GDM1 (cell line): ENCODE measurements at places on chromosomes 3 and 15.

DNA sequence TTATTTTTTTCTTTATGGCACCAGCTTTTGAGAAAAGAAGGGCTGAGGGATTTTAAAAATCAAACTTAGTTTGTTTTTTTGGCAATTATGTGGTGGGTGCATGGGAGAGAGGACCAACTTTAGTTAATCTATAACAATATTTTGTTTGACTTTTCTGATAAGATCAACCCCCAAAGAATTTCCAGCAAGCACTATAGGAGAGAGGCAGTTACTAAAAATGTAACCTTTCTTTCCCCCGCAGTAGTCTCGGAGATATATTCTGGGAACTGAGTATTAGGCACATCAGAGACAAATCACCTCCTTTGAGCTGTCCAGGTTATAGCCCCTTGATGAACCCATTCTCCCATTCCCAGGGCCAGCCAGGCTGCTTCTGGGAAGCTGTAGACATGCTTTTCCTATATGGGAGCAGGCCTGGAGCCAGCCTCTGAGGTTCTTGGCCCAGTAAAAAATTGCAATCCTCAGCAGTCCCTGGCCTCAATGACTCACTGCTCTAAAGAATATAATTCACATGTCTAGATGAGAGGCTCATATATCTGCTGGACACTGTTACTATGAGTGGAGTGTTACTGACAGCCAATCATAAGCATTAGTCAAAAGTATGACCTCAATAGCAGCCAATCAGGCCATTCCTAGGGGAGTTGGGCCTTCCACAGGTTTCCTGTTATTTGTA lies 138.3 kb upstream of the AGBL1 start:
- DNase-seq: no peak

DNA sequence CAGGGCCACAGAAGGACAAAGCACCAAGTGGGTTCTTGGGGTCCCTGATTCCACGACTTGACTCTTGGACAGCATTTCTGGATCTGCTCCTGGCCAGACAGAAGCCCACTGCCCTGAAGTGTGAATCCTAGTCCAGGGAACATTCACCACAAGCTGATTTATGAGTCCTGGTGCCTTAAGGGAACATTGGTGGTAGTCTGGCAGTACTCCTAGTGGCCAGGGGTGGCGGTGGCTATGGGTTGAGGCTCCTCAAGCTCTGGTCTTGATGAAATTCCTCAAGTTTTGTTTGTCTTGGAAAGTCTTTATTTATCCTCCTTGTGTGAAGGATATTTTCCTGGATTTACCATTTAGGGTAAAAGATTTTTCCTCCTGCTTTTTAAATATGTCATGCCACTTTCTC lies 307.5 kb downstream of the PYDC2 start:
- DNase-seq: no peak

DNA sequence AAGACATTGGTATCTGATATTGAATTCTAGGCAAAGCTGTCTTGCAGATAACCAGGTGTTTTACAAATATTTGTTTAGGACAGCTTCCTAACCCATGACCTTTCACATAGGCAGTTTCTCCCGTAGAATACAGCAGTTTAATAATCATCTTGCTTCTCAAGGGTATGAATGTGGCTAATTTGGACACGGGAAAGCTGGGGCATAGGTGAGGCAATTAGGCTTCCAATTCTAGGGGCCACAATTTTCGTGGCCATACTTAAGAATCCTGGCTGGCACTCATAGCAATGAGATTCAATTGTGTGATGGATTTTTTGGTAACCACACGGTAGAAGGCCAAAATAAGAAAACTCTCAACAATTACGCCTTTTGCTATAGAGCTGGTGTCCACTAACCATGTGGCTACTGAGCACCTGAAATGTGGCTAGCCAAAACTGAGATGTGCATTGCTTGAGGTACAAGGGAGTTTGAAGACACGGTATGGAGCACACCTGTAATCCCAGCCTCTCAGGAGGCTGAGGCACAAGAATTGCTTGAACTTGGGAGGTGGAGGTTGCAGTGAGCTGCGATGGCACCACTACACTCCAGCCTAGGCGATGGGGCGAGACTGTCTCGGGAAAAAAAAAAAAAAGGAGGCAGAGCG lies 34.4 kb downstream of the TFRC start:
- no peak for DNase-seq

DNA sequence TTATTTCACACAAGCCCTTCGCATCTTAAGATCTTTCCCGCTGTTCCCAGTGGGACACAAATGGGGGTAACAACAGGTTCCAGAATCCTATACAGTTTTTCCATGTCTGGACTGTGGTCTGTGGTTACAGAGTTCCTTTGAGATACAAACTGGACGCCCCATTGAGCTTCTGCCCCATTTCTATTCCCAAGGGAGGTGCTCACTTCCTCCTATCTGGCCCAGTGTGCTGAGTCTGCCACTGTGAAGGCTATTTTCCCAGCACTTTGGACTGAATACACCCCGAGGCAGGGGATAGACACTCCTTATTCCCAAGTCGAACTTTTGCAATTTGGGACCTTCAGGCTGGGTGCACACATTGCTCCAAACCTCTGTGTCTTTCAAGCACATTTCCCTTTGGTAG lies 44.0 kb downstream of the MESD start:
- DNase-seq: no peak

- DNase-seq: no peak
Observed at GRCh38 chr3:104731074-104731473, 635.6 kb upstream of the ALCAM start.
